ENCODE measurements at places on chromosomes 2 and 18. TPM values are rescaled to one million over a fixed set of nuclear protein-coding genes. Genes with fewer than 3 reads are reported as not detected.
A peak's percentile ranks its signal among the peaks of the same experiment; 100 is the strongest.

The TMEM247 gene
- total RNA-seq, result not detected

The TDRD15 gene
- total RNA-seq, result not detected

The TFPI gene
- total RNA-seq, result 84.6 TPM

The GKN2 gene
- total RNA-seq, result not detected

The CCDC178 gene
- total RNA-seq, result not detected

The SERPINB8 gene
- 4.7 TPM for total RNA-seq

The CREG2 gene
- total RNA-seq, result not detected

The CPO gene
- 0.50 TPM for total RNA-seq

The CD8A gene
- total RNA-seq, result 0.58 TPM

The FBXO15 gene
- not detected for total RNA-seq

The B3GNT7 gene
- total RNA-seq, result 0.51 TPM

- H3K4me3 ChIP-seq, result no peak overlapping the region
- no peak for DNase-seq
- no peaks in the 10 kb centered on the region for H3K4me1 ChIP-seq
Measured at GRCh38 chr2:119085613-119086012, 72.9 kb downstream of the C1QL2 start.

GRCh38 chr2:197306696-197307040 is 3.9 kb downstream of the ANKRD44 start:
- H3K4me1 ChIP-seq, result peaks cover 32% of the 10 kb centered on the region
- no peaks in the 10 kb centered on the region for H3K27me3 ChIP-seq
- H3K36me3 ChIP-seq, result no peaks in the 10 kb centered on the region
- H3K27ac ChIP-seq, result peak overlapping the region; percentile 82
- H3K4me3 ChIP-seq, result peak overlapping the region; percentile 20
- DNase-seq, result peak; percentile 49

DNA sequence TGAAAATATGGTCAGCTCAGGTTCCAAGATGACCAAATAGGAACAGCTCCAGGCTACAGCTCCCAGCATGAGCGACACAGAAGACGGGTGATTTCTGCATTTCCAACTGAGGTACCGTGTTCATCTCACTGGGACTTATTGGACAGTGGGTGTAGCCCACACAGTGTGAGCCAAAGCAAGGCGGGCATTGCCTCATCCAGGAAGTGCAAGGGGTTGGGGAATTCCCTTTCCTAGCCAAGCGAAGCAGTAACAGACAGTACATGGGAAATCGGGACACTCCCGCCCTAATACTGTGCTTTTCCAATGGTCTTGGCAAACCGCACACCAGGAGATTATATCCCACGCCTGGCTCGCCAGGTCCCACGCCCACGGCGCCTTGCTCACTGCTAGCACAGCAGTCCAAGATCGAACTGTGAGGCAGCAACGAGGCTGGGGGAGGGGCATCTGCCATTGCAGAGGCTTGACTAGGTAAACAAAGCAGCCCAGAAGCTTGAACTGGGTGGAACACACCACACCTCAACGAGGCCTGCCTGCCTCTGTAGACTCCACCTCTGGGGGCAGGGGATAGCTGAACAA is 57.5 kb downstream of the WDPCP start:
- H3K36me3 ChIP-seq, result no peaks in the 10 kb centered on the region
- H3K4me1 ChIP-seq, result no peaks in the 10 kb centered on the region
- no peak for DNase-seq
- H3K27ac ChIP-seq, result no peak overlapping the region
- no peak overlapping the region for H3K4me3 ChIP-seq

- H3K4me3 ChIP-seq, result no peak overlapping the region
- DNase-seq, result no peak
- H3K27me3 ChIP-seq, result no peaks in the 10 kb centered on the region
- no peaks in the 10 kb centered on the region for H3K36me3 ChIP-seq
- no peak overlapping the region for H3K27ac ChIP-seq
Measured at GRCh38 chr18:46062781-46063180, 9.3 kb downstream of the PSTPIP2 start.

DNA sequence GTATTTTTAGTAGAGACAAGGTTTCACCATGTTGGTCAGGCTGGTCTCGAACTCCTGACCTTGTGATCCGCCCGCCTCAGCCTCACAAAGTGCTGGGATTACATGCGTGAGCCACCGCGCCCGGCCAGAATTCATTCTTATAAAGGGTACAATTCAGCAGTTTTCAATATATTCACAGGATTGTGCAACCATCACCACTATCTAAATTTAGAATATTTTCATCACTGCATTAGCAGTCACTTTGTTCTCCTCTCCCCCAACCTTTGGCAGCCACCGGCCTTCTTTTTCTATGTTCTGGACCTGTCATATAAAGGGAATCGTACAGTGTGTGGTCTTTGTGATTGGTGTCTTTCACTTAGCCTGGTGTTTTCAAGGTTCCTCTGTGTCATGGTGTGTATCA is 40.7 kb downstream of the TCF7L1 start:
- H3K36me3 ChIP-seq, result no peaks in the 10 kb centered on the region
- H3K4me1 ChIP-seq, result peaks cover 46% of the 10 kb centered on the region
- no peaks in the 10 kb centered on the region for H3K27me3 ChIP-seq
- DNase-seq, result peak; percentile 48
- peak overlapping the region; percentile 96 for H3K27ac ChIP-seq
- H3K4me3 ChIP-seq, result no peak overlapping the region

DNA sequence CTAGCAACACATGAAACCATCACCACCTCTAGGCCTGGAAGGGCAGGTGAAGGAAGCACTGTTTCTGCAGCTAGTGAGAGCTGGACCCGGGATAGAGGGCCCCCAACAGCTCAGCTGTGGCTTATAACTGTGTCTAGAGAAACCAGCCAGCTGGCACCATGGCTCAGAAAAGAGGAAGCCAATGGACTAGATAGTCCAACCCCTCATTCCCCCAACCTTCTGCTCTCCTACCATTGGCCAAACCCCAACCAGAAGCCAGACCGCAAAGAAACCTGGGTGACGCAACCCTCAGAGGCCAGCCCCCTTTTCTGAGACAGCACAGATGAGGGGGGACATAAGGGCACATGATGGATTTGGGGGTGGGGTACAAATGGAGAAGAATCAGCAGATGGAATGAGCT is 24.3 kb downstream of the SMYD1 start:
- no peak overlapping the region for H3K4me3 ChIP-seq
- DNase-seq, result no peak
- peaks cover 6% of the 10 kb centered on the region for H3K4me1 ChIP-seq

GRCh38 chr18:24278591-24278990 is 119.0 kb downstream of the OSBPL1A start:
- no peaks in the 10 kb centered on the region for H3K36me3 ChIP-seq
- no peak overlapping the region for H3K4me3 ChIP-seq
- no peaks in the 10 kb centered on the region for H3K27me3 ChIP-seq
- DNase-seq, result no peak

DNA sequence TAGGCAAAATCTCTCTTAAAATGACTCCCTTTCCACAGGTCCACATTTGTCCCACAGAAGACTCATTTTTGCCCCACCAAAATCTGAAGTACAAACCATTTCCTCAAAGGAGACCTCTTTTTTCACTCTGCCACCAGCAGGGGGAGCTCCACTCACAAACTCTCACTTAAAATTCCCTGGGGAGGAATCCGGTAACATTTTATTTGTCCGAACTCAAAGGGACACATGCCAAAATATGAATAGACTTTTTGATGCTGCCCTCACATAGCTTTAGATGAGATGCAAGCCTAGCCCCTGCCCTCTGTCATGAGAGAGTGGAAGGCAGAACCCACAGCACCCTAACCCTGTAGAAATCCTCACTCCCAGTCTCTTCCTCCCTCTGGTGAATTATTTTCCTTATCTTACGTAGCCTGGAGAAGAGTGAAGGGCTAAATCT is 57.1 kb downstream of the RMDN2 start:
- no peaks in the 10 kb centered on the region for H3K27me3 ChIP-seq
- H3K4me1 ChIP-seq, result no peaks in the 10 kb centered on the region
- peak; percentile 81 for DNase-seq
- H3K27ac ChIP-seq, result no peak overlapping the region

DNA sequence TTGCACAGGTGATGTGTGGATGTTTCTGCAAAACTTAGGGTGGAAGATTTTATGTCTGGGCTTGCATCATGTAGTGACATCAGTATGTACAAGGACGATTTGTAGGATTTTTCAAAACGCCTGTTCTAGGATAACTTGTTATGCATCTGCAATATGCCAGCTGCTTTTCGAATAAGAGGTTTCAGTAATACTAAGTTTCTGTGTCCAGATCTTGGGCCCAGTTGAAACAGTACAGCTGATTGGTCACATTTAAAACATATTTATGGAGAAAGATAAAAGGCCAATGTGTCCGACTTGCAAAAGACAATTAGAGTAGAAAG is 1.2 kb downstream of the PTPN4 start:
- H3K27me3 ChIP-seq, result no peaks in the 10 kb centered on the region
- no peak for DNase-seq
- H3K4me3 ChIP-seq, result peak overlapping the region; percentile 92

DNA sequence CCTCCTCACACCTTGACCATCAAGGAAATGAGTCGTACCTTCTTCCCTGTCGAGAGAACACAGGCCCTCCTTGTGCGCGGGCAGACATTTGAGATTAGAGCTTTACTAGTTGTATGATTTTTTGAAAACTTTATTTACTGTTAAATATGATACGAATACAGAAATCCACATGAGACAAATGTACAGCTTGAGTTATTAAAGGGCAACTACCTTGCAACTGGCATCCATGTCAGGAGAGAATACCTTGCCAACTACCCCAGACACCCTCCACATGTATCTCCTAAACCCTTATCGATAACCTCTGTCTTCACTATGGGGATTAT is 28.3 kb downstream of the KLHL23 start:
- no peak for DNase-seq
- H3K27me3 ChIP-seq, result no peaks in the 10 kb centered on the region
- no peak overlapping the region for H3K27ac ChIP-seq
- no peaks in the 10 kb centered on the region for H3K36me3 ChIP-seq
- H3K4me1 ChIP-seq, result no peaks in the 10 kb centered on the region
- no peak overlapping the region for H3K4me3 ChIP-seq

- no peaks in the 10 kb centered on the region for H3K4me1 ChIP-seq
- H3K27ac ChIP-seq, result no peak overlapping the region
- no peaks in the 10 kb centered on the region for H3K36me3 ChIP-seq
- no peaks in the 10 kb centered on the region for H3K27me3 ChIP-seq
Measured at GRCh38 chr2:217743966-217744761, 258.6 kb downstream of the TNS1 start.

GRCh38 chr2:42193722-42194187 is 24.6 kb downstream of the EML4 start:
- no peaks in the 10 kb centered on the region for H3K4me1 ChIP-seq
- DNase-seq, result no peak
- H3K27ac ChIP-seq, result no peak overlapping the region
- no peak overlapping the region for H3K4me3 ChIP-seq
- H3K27me3 ChIP-seq, result no peaks in the 10 kb centered on the region

GRCh38 chr2:170227507-170227947 is 49.6 kb downstream of the MYO3B start:
- no peaks in the 10 kb centered on the region for H3K4me1 ChIP-seq
- H3K27ac ChIP-seq, result no peak overlapping the region
- H3K36me3 ChIP-seq, result no peaks in the 10 kb centered on the region
- no peak overlapping the region for H3K4me3 ChIP-seq
- DNase-seq, result no peak

GRCh38 chr2:238512247-238512867 is 85.6 kb downstream of the ASB1 start:
- DNase-seq, result no peak
- no peak overlapping the region for H3K4me3 ChIP-seq
- H3K4me1 ChIP-seq, result no peaks in the 10 kb centered on the region
- H3K36me3 ChIP-seq, result no peaks in the 10 kb centered on the region
- no peak overlapping the region for H3K27ac ChIP-seq
- H3K27me3 ChIP-seq, result no peaks in the 10 kb centered on the region

- H3K4me1 ChIP-seq, result peaks cover 18% of the 10 kb centered on the region
- DNase-seq, result no peak
- H3K27me3 ChIP-seq, result no peaks in the 10 kb centered on the region
- peak overlapping the region; percentile 99 for H3K27ac ChIP-seq
- peak overlapping the region; percentile 88 for H3K4me3 ChIP-seq
Measured at GRCh38 chr18:11909591-11910026, 1.5 kb upstream of the MPPE1 start.

GRCh38 chr18:66119347-66119746 is 368.5 kb downstream of the CDH7 start:
- no peaks in the 10 kb centered on the region for H3K4me1 ChIP-seq
- H3K4me3 ChIP-seq, result no peak overlapping the region
- no peak for DNase-seq
- H3K27me3 ChIP-seq, result no peaks in the 10 kb centered on the region
- H3K27ac ChIP-seq, result no peak overlapping the region

- no peak overlapping the region for H3K27ac ChIP-seq
- H3K4me3 ChIP-seq, result no peak overlapping the region
- no peaks in the 10 kb centered on the region for H3K36me3 ChIP-seq
- H3K27me3 ChIP-seq, result no peaks in the 10 kb centered on the region
- peaks cover 11% of the 10 kb centered on the region for H3K4me1 ChIP-seq
Measured at GRCh38 chr2:240395448-240395847, 40.0 kb upstream of the GPC1 start.

DNA sequence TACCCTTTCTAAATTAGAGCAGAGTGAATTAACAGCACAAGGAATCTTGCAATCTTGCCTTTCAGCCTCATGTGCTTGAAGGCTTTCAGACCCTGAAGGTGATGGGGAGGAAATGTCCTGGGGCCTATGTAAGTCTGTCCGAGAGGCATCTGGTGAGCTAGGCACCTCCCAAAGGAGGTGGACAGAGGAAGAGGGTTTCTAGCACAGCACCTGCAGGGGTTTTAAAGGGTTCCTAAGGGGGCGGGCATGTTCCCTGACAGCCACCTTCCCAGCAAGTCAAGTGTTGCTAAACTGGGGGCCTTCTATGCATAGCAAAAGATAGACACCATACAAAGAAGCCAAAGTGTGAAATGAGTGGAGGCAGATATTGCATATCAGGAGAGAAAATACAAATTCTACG is 88.5 kb downstream of the CDH2 start:
- H3K4me3 ChIP-seq, result no peak overlapping the region
- H3K36me3 ChIP-seq, result no peaks in the 10 kb centered on the region

DNA sequence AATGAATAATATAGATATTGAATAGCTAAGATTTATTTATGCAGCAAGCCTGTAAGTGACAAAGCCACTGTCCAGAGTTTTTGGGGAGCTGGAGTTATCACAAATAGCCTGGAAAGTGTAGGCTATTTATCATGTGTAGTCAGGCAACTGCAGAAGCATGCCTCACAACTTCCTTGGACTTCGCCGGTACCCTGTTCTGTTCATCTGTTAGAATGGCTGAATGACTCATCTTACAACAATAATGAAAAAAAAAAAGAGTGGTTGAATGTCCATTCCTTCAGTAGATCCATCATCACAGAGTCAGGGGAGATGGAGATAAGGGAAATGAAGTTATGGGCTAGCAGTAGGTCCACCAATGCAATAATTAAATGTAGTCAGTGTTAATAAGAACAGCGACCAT is 24.0 kb upstream of the ATP5MC3 start:
- H3K36me3 ChIP-seq, result no peaks in the 10 kb centered on the region
- H3K4me1 ChIP-seq, result peaks cover 6% of the 10 kb centered on the region
- no peak for DNase-seq
- H3K4me3 ChIP-seq, result no peak overlapping the region
- H3K27me3 ChIP-seq, result no peaks in the 10 kb centered on the region

DNA sequence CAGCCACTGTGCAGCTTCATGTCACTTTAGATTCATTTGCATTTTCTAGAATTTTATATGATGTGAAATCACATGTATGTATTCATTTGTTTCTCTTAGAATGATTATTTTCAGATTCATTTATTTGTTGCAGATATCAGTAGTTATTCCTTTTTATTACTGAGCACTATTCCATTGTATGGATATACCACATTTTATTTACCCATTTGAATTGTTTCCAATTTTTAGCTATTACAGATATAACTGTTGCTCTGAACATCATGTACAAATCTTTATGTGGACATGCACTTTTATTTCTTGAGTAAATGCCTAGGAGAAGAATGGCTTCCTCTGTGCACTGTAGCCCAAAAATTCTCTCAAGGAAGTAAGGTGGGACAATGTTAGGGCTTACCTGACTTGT is 767.8 kb upstream of the FANCL start:
- no peaks in the 10 kb centered on the region for H3K4me1 ChIP-seq
- no peak overlapping the region for H3K27ac ChIP-seq
- DNase-seq, result no peak
- no peaks in the 10 kb centered on the region for H3K36me3 ChIP-seq

All from psoas muscle (tissue), 8 donors.